ENCODE measurements at places on chromosomes 12 and 14.

DNA sequence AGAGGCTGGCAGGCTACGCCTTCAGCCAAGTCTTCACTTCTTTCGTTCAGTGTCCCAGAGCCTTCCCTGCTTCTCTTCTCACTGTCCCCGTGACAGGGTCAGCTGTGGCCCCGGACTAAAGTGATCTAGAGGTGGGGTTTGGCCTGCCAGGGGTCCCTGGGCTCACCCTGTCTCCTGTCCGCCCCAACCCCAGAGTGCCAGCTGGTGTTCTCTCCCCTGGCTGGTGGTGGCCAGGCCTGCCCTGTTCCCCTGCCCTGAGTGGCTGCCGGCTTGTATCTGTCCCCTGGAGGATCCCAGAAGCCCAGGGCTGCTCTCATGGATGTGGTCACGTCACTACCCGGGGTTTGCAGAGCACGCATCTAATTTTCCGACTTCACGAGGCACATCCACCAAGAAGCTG, 297.4 kb downstream of the GLT1D1 start:
- DNase-seq = no peak

- no peak for DNase-seq
Observed at GRCh38 chr12:54428050-54429013, 9.3 kb upstream of the ITGA5 start.

- DNase-seq = peak; percentile 33
Observed at GRCh38 chr14:57575482-57575881, 81.8 kb upstream of the CCDC198 start.

DNA sequence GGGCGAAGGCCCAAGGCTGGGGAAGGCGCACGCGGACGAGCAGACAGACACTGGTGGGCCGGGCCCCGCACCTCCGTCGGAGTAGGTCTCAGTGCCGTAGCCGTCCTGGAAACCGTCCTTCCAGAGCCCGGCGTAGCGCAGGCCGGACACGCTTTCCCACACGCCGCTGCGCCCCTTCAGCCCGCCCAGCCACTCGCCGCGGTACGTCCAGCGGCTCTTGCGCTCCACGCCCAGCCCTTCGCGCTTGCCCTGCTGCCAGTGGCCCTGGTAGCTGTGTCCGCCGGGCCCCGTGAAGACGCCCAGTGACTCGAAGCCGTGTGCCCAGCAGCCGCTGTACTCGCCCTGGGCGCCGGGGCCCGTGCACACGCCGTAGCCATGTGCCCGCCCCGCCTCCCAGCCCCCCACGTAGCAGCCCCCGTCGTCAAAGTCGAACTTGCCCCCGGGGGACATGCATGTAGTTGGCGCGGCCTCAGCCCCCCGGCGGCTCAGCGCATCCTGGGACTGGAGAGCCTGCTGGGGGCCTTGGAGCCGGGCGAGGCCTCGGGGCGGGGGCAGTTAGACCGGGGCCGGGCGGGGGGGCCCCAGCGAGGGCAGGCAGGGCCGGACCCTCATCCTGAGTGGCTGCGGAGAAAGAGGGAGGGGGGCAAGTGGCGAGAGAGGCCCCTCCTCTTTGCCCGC, 1.4 kb downstream of the JPH4 start:
- peak; percentile 46 for DNase-seq

DNA sequence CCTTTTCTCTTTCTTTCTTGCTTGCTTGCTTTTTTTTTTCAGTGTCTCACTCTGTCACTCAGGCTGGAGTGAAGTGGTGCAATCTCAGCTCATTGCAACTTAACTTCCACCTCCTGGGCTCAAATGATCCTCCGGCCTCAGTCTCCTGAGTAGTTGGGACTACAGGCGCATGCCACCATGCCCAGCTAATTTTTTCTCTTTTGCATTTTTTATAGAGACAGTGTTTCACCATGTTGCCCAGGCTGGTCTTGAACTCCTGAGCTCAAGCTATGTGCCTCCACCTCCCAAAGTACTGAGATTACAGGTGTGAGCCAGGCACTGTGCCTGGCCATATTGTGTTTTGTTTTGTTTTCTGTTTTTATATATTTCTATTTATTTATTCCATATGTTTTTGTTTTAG, 461.0 kb downstream of the ADAMTS20 start:
- no peak for DNase-seq

DNA sequence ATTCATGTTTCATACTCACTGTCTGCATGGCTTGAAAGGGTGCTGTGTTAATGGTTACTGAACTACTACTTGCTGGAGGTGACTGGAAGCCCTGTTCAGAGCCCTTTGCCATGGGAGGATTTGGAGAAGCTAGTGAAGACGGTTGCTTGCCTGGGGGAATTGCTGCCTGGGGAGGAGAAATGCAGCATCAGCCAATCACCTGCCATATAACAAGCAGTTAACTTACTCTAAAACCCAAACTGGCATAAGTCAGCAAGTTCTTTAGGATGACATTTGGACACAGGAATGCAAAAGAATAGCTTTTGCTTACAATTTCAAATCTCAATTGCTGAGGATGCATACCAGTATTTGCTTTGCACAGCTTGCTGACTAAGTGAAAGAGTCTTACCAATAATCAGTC, 23.4 kb upstream of the IPO8 start:
- DNase-seq = peak; percentile 69

GRCh38 chr14:61766151-61766550, 3.9 kb downstream of the SNAPC1 start:
- DNase-seq = no peak

- DNase-seq = no peak
Observed at GRCh38 chr14:44612002-44612401, 104.9 kb upstream of the FSCB start.

GRCh38 chr12:13247596-13247995, 51.1 kb downstream of the EMP1 start:
- no peak for DNase-seq

DNA sequence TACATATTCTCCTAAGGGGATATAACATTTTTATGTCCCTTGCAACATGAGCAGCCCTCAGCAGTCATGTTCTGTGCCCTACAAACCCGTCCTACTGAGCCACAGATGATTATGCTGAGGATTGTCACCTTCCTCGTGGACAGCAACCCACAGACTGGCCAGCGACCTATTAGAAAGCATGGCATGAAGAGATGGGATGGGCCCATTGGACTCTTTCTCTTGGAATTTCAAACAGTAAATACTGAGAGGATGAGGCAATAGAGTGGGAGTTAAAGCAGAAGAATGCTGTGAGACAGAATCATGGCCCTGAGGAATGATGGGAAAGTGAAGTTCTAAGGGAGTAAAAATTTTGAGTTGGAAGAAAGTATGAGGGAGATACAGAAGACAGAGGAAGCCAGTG, 149.9 kb upstream of the BTG1 start:
- peak; percentile 45 for DNase-seq

DNA sequence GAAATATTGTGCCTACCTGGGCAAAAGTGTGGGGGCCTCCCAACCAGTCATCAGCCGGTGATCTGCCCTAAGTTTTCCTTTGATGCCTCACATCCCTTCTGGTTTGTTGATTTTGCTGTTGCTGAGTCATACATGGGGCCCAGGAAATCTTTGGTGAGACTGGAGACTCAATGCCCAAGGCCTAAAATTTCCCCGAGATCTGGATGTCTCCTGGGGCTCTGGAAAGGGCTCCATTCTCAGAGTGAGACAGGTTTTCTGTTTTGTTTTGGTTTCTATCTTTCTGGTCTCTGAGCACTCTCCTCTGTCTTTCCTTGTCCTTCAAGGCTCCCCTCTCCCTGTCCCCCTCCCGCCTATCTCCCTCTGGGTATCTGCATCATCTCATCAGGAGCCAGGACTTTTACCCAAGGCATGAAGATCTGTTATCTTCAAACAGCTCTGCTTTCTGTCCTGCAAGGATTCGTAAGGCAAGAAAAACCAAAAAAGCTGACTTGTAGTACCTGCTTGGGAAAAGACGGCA, 152.8 kb upstream of the MAX start:
- peak; percentile 90 for DNase-seq

GRCh38 chr12:7638064-7638759, 27.5 kb downstream of the APOBEC1 start:
- peak; percentile 90 for DNase-seq

DNA sequence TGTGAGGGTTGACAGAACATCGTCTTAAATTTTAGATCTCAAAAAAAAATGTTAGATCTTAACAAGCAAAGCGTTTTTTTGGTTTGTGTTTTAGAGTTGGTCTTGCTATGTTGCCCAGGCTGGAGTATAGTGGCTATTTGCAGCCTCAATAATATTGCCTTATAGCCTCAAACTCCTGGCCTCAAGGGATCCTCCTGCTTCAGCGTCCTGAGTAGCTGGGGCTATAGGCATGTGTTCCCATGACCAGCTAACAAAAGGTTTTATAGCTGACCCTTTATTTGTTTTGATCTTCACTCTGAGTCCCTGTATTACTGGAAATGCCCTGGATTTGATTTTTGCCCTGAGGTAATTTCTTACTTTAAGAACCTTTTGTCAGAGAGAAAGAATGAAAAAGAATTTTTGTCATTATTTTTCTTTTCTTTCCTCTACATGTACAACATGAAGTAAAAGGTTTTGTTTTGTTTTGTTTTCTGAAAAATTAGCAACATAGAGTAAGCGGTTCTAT, 5.2 kb downstream of the INHBC start:
- DNase-seq = no peak

DNA sequence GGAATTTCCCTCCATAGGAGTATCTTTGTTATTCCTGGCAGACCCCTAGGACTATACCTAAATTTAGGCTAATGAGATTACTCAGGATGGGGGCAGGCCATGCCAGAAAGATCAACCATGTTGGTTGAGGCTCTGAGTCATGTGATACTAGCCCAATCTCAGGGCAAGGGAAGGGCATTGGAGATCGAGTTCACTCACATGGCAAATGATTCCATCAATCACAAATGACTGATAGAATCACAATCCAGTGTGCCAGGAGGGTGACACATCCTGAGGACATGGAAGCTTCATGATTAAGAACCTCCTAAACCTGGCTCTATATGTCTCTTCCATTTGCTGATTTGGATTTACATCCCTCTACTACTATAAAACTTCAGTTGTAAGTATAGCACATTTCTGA, 182.3 kb downstream of the NTF3 start:
- DNase-seq = no peak

DNA sequence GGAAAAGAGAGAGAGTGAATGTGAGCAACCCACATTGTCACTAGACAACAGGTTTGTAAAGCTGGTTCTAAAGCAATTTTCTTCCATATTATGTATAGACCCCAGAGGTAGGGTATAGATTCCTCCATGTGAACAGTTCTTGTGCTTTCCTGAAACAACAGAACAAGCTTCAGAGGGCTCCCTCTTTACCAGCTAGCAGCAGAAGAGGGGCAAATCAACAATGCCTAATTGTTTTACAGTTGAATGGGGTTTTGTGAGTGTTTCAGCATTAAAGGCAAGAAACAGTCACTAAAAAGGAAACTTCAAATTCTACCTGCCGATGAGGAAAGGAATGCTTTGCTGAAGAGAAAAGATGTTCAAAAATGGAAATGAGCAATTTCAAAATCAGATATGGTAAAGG, 341.2 kb upstream of the KITLG start:
- peak; percentile 25 for DNase-seq

GRCh38 chr12:66637699-66638301, 41.1 kb downstream of the GRIP1 start:
- no peak for DNase-seq

GRCh38 chr12:53952871-53953734, 1.6 kb upstream of the HOXC12 start:
- peak; percentile 73 for DNase-seq

- no peak for DNase-seq
Observed at GRCh38 chr14:89849931-89850330, 104.6 kb downstream of the EFCAB11 start.

- DNase-seq = no peak
Observed at GRCh38 chr14:24612196-24612595, 2.7 kb upstream of the GZMH start.

DNA sequence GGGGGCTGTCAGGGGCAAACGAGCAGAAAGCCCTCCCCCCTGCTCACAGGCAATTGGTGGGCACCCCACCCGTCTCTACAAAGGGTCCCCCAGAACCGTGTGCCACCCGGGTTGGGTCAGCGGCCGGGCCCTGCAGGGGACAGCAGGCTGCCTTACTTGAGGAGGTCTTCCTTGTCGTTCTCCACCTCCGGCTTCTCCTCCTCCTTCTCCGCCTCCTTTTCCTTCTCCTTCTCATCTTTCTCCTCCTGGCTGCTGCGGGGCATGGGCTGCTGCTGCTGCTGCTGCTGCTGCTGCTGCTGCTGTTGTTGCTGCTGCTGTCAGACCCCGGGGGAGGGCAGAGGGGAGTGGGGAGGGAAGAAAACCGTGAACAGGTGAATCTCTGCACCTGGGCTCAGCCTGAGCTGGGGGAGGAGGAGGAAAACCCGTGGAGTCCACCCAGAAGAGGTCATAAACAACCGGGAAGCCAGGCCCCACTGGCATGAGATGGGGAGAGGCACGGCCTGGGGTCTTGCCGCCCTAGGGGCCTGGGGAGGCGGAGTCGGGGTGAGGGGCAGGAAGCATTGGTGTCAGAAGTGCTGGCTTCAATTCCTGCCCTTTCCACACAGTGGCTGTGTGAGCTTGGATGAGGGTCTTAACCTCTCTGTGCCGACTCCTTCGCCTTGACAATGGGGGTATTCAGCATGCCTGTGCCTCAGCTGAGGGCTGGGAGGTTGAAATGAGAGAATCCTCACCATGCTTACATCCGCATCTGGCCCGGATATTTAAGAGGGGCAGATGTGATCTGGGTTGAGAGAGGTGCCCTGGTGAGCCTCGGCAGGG, 107.6 kb downstream of the RFLNA start:
- peak; percentile 53 for DNase-seq

DNA sequence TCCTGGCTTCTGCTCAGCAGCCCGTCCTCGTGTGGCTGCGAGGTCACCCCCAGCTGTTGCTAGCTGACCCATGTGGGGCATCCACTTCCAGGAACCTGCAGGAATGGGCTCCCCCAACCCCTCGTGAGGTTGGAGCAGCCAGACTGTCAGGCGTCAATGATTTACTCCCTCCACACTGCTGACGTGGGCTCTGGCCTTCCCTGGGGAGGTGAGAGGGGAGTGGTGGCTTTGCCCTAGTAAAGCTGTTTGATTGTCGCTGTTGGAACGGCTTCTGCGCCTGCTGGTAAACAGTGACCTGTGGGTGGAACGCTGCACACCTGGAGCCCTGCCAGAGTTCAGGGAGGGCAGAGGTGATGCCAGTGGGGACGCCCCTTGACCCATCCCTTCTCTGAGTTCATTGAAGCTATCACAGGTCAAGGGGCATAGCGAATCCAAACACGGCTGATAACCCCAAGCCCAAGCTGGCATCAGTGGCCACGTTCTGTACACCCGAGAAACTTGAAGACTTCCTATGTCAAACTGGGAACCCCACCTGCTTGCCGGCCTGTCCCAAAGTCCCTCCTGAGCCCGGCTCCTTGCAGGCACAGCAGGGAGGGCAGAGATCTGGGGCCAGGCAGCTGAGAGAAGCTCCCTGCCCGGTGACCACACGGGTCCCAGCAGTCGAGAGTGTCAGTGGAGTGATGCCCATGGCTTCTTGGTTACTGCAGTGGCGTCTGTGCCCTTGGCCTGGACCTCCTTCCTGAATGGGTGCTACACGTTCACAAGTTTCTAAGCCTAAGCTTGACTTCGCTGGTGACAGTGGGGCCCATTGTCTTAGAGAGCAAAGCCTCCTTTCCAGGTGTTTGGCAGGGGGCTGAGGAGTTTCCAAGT, 2.7 kb downstream of the ASPG start:
- no peak for DNase-seq

- no peak for DNase-seq
Observed at GRCh38 chr12:105076098-105076497, 8.2 kb downstream of the ALDH1L2 start.
